Colonic mucosa (tissue), 4 donors: ENCODE measurements at places on chromosomes 5 and 9.
A peak's percentile ranks its signal among the peaks of the same experiment; 100 is the strongest.

GRCh38 chr9:87601176-87601575, 103.5 kb downstream of the DAPK1 start:
- peak; percentile 81 for DNase-seq

- no peak for DNase-seq
These were observed 128.5 kb downstream of the RGS3 start for GRCh38 chr9:113591899-113592625.

DNA sequence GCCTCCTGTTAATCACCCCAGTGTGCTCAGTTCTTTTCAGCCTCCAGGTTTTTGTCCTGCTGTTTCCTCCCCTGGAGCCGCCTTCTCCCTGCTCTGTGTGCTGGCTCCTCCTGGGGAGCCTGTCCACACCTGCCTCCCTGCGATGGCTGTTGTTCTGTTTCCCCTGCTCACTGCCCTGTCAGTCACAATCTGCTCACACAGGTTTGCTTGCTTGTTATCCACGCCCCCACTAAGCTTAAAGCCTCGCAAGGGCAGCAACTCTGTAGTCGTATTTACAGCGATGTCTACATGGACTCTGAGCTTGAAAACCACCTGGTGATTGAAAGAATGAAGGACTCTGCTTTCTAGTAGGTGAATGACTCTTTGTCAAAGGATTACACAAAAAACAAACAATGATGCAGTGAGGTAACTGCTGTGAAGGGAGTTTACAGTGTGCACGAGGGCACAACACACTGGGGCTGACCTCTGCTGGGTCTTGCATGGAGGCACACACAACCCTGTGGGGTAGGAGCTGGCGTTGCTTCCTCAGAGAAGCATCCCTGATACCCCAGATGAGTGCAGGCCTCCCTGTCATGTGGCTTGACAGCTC, 39.6 kb upstream of the TEX48 start:
- DNase-seq = peak; percentile 38

GRCh38 chr5:104606258-104606829, 1043.8 kb upstream of the NUDT12 start:
- DNase-seq = no peak

GRCh38 chr5:91076138-91076537, 307.0 kb downstream of the ARRDC3 start:
- no peak for DNase-seq

GRCh38 chr9:21904371-21904770, 89.8 kb downstream of the CDKN2A start:
- no peak for DNase-seq

DNA sequence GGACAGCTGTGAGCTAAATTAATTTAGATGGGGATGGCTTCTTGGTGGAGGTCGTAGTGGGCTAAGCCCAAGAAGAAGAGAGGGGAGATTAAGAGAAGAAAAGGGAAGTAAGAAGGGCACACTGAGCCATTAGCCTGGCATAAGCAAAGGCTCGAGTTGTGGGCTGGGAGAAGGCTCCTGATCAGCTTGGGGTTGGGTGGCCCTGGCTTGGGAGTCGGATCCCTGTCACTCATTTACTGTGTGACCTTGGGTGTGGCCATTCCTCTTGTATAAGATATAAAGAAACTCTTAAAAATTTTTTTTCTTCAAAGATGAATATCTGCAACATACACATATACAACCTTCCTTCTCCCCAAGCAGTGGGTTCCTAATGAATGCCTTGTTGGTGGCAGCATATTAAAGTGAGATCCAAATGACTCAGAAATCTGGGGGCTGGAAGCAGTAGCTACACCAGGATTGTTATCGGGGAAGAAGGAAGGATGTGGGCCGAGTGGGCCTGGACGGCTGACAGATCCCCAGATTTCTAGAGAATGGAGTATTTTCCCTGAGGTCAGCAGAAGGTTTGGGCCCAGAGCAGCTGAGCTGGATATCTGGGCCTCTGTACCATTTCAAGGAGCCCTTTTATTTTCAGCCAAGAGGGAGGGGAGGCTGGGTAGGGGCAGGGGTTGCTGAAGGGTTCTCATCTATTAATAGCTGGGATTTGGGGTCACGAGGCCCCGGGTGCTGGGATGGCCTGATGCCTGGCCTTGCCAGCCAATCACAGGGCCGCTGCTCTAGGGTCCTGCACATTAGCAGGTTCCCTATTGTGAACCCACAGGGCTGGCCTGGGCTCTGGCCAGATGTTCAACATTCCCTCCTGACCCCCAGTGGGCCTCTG, 52.1 kb downstream of the PPARGC1B start:
- peak; percentile 69 for DNase-seq

- no peak for DNase-seq
These were observed 71.4 kb downstream of the GABBR2 start for GRCh38 chr9:98637381-98637780.

DNA sequence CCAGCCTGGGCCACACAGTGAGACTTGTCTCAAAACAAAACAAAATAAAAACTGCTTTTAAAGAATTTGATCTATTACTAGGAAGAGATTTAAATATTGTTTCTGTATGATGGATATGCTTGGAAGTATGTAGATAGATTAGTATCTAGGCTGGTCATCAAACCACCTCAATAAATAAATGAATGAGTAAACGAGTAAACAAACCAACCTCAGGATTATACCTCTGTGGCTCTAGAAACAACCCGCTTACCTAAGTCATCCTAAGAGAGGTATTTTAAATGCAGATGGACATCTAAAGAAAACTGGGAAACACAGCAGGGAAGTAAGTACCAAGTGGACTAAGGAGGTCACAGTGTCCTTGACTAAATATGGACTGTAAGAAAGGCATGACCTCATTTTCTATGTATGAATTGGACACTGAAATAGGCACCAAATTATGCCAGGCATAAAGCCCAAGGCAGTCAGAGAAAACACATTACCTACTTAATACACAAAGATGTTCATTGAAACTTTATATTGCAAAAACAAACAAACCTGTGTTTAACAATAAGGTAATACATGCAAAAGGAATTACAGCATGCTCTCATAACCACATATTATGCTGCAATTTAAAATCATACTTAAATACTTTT, 7.3 kb downstream of the ANKH start:
- no peak for DNase-seq

- no peak for DNase-seq
These were observed 70.9 kb upstream of the TXNDC8 start for GRCh38 chr9:110408598-110408997.
